ENCODE measurements at places on chromosomes 5 and 9.

GRCh38 chr9:120187758-120188157 is 392.2 kb downstream of the CDK5RAP2 start:
- no peak for DNase-seq

GRCh38 chr5:127920936-127921335 is 162.6 kb upstream of the SLC12A2 start:
- DNase-seq, result no peak

GRCh38 chr5:107776922-107777740 is 106.4 kb upstream of the EFNA5 start:
- DNase-seq, result no peak

GRCh38 chr9:21429191-21429590 is 11.0 kb upstream of the IFNA1 start:
- DNase-seq, result no peak

DNA sequence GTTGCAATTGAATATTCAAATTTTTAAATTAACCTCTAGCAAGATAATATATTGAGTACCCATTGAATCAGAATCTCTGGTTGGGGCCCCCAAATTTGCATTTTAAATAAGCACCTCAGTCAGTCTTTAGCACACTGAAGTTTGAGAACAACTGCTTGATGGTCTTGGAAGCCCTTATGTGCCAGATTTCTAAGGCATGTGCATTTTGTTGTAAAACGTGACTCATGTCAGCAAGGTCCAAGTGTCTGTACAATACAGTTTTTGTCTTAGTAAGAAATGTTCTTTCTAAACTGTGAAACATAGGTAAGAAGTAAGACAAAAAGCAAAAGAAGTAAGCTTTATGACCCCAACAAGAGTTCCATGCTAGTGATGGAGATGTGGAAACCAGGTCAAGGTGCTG is 59.1 kb upstream of the PHF2 start:
- DNase-seq, result no peak

DNA sequence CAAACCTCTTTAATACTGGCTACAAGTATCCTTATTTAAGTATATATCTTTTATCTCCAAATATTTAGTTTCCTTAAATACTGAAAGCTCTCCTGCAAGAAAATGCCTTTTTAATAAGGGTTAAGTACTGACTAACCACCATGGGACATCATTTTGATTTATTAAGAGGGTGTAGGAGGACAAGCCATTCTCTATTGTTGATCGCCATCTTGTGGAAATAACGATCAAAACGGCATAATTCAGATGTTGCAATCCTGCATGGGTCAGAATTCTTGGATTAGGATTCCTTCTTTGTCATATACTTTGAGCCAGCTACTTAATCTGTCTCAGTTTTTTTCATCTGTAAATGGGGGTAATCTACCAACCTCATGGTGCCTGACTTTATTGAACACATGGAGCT is 28.7 kb upstream of the C5orf46 start:
- no peak for DNase-seq

GRCh38 chr5:157046041-157046440 is 12.9 kb downstream of the HAVCR1 start:
- DNase-seq, result no peak

DNA sequence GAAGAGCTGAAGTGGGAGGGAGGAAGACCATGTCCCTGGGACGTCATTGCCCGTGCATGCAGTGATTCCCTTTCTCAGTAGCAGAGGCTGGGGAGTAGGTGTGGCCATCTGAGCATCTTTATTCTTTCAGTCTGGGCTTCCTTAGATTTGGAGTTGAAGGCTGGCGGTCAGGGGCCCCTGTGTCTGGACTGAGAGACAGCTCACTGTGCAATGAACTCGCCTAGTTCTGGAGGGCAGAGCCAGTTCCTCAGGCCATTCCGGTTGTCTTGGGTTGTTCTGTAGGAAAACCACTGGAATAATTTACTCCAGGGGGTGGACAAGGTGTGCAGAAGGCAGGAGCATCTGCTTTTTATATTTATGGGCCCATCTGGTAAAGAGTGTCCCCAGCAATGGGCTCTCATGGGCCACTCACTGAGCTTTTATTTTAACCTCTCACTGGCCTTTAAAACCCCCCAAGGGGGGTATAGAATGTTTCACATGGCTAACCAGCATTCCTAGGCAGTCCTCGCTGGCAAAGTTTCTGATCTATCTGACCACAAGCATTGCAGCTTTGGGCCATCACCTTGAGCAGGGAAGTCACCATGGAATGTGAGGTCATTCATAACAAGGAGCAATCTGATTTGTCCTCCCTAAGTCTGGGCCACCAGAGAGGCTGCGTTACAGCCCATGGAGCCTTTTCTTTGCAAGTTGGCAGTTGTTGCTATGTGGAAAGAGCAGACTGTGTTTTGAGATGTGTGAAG is 9.2 kb downstream of the STC2 start:
- no peak for DNase-seq

GRCh38 chr5:179764056-179764455 is 29.7 kb upstream of the LTC4S start:
- no peak for DNase-seq

GRCh38 chr5:138502121-138502520 is 36.8 kb downstream of the EGR1 start:
- no peak for DNase-seq

DNA sequence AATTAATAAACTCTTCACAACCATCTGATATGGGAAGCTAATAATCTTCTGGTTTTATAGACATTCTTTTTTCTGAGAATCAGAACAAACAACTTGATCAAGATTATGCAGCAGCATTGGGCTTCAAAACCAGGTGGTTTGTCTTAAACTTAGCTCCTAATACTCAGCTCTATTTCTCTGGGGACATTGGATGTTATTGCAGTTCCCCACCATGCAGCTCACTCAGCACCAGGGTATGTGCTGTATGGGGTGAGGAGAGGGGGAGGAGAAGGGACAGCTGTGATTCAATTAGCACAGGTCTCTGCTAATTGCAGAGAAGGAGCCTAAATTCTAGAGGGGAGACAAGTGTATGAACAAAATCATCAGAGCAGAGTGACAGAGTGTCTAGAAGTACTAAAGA is 210.7 kb upstream of the TNC start:
- no peak for DNase-seq

DNA sequence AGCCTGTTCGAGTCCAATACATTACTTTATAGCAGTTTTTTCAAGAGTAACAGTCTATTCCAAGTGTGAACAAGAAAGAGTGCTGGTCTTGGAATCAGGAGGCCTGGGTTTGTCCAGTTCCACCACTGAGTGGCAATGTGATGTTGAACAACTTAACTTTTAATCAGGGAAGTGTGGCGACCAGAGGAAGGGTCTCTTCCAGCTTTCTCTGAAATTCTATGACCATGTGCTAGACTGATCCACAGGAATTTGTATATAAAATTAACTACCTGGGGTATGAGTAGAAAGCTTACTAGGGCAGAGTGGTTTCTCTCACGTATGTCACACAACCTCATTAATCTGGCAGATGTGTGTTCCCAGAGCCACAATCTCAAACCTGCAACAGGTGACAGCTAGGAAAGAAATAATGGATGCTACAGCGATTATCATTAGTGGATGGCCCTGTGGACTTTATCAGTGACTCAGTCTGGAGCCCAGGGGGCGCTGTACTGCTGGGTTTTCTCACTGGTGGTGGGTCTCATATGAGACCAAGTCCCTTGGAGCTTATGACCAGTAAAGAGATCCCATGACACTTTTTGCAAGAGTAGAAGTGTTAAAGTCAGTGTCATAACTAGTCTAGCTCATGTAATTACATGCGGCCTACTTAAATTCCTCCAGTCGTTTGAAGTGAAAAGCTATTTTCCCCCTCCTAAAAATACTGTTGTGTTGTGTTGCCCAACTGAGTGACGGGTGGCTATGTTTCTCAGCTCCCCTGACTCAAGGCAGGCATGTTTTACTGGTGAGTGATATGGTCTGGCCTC is 116.5 kb downstream of the GDNF start:
- DNase-seq, result no peak

GRCh38 chr5:133688391-133688790 is 76.0 kb upstream of the FSTL4 start:
- DNase-seq, result peak; percentile 25

- no peak for DNase-seq
Measured at GRCh38 chr5:154795235-154795596, 40.0 kb downstream of the LARP1 start.

- no peak for DNase-seq
Measured at GRCh38 chr5:159322180-159322579, 8.1 kb downstream of the IL12B start.

DNA sequence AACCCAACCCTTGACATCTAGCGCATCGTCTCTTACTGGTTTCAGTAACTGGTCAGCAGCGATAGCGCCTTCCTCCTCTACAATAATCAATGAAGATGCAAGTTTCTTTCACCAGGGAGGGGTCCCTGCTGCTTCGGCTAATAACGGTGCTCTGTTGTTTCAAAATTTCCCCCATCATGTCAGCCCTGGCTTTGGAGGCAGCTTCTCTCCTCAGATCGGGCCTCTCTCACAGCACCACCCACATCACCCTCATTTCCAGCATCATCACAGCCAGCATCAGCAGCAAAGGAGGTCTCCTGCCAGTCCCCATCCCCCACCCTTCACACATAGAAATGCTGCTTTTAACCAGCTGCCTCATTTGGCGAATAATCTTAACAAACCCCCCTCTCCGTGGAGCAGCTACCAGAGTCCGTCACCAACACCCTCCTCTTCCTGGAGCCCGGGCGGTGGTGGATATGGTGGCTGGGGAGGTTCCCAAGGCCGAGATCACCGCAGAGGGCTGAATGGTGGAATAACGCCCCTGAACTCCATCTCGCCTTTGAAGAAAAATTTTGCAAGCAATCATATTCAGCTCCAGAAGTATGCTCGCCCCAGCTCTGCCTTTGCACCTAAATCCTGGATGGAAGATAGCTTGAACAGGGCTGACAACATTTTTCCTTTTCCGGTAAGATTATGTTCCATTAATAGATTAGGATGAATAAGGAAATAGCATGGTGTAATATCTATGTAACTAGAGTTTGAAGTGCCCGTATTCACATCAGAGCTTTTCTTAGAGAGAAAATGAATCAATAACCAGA is 2.2 kb downstream of the CPEB4 start:
- no peak for DNase-seq

- DNase-seq, result no peak
Measured at GRCh38 chr5:172455087-172455381, 709 bp upstream of the SH3PXD2B start.

- DNase-seq, result no peak
Measured at GRCh38 chr9:114270120-114270975, 52.5 kb upstream of the ORM1 start.

GRCh38 chr9:90095682-90096081 is 490.9 kb downstream of the GADD45G start:
- DNase-seq, result no peak

DNA sequence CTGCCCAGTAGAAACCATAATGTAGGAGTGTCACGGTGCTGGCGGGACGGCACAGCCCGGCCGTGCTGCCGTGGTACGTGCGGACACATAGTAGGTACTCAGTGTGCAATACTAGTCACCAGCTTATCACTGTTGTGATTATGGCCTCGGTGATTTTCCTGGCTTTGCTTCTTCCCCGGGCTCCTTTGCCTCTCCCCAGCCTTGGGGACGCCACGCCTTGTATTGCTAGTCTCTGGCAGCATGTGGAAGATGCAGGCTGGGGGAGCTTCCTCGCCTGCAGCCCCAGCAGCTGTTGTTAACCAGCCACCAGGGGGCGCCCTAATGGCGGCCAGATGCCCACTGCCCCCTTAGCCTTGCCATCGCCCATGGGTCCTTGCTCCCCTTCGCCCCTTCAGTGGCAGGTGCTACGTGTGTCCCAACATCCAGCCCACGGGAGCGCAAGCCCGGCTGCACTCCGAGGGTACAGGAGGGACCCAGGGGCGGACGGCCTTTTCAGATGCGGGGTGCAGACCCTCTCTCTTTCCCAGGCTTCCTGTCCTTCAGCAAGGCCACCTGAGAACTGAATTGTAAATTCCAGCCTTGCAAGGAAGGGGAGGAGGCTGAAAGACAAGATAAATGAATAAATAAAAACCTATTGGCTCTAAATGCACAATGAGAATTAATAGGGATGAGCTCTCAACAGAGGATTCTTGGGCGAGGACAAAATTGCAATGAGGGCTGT is 8.0 kb downstream of the NTNG2 start:
- DNase-seq, result peak; percentile 80

DNA sequence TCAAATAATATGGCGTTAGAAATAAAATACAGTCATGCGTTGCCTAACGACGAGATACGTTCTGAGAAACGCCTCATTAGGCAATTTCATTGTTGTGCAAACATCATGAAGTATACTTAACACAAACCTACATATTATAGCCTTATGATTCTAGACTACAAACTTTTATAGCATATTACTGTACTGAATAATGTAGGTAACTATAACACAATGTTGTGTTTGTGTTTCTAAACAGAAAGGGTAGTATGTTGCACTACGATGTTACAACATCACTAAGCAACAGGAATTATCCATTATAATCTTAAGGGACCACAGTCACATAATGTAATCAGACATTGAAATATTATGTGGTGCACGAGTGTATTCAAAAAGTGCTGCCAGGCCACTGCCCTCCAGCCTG is 3.0 kb upstream of the SMC2 start:
- no peak for DNase-seq

DNA sequence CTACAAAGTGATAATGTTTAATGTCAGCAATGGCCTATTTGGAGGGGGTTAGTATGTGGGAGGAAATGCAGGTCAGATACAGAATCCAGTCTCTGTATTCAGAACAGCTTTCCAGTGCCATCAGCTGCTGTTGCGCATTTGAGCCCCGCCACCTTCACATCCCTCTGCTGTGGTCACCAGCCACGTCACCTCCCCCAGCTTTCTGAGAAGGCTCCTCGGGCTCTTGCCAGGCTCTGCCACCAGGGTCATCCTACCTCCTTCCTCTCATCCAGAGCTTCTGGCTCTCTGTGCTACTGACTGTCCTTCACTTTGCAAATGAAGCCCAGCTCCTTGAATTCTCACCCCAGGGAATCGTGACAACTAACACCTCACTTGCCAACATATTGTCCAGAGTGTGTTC is 138.8 kb downstream of the PIK3R1 start:
- DNase-seq, result no peak

- no peak for DNase-seq
Measured at GRCh38 chr5:53792338-53792737, 231.9 kb downstream of the NDUFS4 start.

- DNase-seq, result no peak
Measured at GRCh38 chr5:56588131-56588487, 227.2 kb upstream of the MAP3K1 start.

GRCh38 chr9:68983008-68983411 is 30.9 kb downstream of the PRKACG start:
- DNase-seq, result peak; percentile 39
